EL (cell line): ENCODE measurements at places on chromosomes 5 and 9.

- DNase-seq, result no peak
Observed at GRCh38 chr5:181224390-181225229, 1.5 kb downstream of the TRIM41 start.

DNA sequence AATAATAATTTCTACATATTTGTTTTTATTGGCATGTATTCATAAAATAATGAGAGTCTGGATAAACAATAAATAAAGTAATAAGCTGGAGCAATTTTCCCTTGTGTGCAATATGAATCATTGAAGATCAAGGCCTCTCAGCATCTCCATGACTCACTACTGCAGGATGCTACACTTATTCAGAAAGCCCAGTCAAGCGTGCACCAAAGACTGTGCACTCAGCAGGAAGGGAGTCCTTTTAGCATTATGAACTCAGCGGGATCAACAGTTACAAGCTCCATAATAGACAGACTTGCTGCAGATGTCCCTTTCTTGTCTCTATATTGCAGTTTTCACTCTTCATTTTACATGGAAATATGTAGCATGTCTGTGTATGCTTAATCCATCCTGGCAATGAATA lies 485.3 kb downstream of the CDH9 start:
- DNase-seq, result no peak

DNA sequence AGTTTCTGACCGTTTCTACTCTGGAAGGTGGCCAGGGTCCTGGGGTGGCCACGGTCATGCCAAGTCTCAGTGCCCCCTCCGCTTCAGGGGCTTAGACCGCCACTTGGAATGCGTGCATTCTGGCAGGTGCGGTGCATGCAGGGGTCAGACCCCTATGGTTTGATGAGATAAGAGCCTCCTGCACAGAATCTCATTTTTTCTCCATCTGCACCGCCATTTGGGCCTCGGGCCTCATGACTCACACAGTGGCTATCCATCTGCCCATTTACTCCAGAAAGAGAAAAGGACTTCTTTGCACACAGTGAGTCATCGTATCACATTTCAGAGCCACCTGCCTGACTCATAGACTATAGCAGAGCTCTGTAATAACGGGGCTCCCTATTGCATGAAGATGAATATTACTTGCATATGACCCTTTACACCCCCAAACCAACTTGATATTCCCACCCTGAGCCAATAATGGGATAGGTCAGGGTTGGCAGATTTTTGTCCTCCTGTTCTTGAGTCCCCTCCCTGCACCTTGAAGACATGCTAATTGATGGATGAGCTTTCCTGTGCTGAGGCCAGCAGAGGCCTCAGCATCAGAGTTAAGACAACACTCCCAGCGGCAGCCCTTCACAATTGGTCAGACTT lies 157.4 kb downstream of the NR3C1 start:
- DNase-seq, result peak; percentile 98

GRCh38 chr9:129703667-129704355 lies 38.4 kb downstream of the PRRX2 start:
- DNase-seq, result no peak

DNA sequence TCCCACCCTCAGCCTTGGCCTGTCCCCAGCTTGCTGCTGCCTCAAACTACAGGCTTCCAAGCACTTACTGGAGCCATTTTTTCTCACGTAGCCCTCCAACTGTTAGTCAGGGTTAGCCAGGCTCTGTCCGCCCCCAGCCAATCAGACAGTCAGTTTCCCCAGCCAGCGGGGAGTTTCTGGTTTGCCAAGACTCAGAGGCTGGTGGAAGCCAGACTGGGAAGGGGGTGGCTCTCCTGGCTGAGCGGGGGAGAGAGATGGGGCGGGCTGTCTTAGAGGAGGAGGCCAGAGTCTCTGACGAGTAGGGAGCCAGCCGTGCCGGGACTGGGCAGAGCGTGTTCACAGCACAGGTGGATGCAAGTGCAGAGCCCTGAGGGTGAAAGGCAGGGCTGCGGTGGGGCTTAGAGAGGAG lies 15.3 kb downstream of the PROP1 start:
- DNase-seq, result no peak

GRCh38 chr9:26524267-26524666 lies 368.3 kb downstream of the CAAP1 start:
- DNase-seq, result no peak

GRCh38 chr5:158499892-158500418 lies 599.8 kb downstream of the EBF1 start:
- DNase-seq, result no peak

- no peak for DNase-seq
Observed at GRCh38 chr5:61534481-61535267, 202.6 kb downstream of the ZSWIM6 start.

- DNase-seq, result no peak
Observed at GRCh38 chr5:34991486-34992238, 56.1 kb downstream of the AGXT2 start.

DNA sequence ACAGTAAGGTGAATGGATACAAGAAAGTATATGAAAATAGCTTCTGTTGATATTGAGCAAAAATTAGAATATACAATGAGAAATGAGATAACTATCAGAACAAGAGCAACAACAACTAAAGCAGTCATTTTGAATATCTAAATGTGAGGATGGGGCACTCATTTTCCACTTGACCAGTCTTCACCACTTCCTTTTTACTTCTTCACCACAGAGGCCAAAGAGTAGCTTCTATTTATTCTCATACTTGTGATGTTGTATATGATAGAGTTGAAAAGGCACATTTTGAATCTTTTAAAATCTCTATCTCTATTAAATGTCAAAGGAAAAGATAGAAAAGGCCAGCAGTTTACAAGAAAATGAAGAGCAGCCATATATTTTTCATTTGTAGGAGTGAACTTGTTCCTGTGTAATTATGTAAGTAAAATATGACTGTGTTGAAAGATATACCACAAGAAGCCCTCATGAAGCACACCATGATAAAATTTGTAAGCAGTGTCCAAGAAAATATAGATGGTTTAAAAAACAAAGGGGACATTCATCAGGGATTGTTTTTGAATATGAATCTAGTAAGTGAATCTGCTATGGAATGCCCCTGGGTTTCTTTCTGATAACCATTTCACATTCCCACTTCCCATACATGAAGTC lies 39.2 kb downstream of the ADAMTS19 start:
- DNase-seq, result no peak

GRCh38 chr5:107476783-107477182 lies 194.0 kb downstream of the EFNA5 start:
- DNase-seq, result no peak

DNA sequence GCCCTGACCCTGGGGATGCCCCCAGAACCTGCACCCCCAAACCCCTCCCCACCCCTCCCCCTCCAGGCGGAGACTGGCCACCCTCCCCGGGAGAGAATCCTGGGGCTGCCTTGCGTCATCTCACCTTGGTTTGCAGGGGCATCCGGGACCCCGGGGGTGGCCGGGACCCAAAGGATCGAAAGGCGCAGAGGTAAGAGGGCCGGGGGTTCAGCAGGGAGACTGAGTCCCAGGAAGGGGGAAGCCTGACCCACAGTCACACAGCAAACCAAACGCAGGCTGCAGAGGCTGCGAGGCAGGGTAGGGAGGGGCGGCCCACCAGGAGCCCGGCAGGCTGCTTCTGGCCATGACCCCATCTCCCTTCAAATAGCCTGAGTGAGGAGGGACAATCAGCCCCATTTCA lies 33.8 kb upstream of the ORM1 start:
- no peak for DNase-seq

DNA sequence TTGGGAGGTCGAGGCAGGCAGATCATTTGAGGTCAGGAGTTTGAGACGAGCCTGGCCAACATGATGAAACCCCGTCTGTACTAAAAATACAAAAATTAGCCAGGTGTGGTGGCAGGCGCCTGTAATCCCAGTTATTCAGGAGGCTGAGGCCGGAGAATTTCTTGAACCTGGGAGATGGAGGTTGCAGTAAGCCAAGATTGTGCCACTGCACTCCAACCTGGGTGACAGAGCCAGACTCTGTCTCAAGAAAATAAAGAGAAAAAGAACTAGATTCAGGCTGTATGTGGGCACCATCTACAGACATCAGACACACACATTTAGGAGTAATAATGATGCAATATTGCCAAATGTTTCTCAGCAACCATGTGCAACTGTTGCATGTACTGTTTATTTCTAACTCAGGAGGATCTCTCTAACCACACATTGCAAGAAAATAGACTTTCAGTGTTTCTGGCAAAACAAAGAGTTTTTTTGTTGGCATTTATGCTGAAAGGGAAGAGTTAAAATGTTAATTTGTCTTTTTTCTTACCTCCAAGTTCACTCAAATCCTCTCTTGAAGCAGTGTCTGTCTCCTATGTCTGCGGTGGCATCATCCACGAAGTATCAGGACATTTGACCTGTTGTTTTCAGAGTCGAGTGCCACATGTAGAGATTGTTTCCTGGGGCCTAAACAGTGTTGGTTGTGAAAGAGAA lies 5.1 kb upstream of the ORM1 start:
- DNase-seq, result no peak

- no peak for DNase-seq
Observed at GRCh38 chr9:89046832-89047231, 55.6 kb downstream of the S1PR3 start.

DNA sequence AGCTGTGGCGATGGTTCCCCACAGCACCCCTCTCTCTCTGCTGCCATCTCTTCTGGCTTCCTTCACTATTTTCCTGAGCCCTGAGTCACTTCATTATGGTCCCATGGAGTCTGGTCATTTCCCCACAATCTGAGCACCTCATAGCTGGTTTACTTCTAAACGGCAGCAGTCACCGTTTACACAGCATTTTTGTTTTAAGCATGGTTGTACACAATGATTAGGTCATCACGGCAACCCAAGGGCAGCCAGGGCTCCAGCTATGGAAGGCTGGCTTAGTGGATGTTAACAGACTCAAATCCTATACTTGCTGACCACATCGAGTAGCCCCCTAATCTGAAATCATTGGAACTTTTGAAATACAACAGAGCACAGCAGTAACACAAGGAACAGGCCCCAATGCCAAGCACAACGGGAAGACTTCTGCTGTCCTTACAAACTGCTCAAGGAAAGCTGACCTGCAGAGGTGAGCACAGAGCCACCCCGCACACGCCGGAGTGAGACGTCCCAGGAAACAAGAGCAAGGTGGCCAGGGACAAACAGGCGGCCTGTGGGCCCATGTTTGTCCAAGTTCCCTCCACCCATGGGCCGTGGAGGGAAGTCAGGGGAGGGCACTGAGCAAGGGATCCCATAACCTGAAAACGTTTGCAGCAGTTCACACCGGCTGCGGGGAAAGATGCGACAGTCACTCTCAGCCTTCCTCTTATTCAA lies 22.9 kb downstream of the CAMSAP1 start:
- peak; percentile 48 for DNase-seq

DNA sequence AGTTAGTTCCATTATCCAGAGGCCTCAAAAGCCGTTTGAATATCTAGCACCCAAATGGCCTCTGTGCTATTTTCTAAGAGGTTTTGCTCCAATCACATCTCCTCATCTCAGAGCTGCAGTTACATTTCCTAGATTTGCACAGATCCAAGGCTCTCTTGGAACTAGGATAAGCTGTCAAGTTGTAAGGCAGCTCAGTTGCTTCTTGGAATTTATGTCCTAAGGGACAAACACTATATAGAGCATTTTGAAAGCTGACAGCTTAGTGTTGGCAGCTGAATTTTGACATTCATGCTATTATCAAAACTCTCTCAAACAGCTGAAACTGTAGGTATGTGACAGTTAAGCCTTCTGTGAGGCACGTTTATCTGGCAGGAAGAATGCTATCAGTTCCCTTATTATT lies 97.0 kb downstream of the MACIR start:
- DNase-seq, result no peak

GRCh38 chr9:4297786-4298254 lies 2.0 kb downstream of the GLIS3 start:
- peak; percentile 84 for DNase-seq

DNA sequence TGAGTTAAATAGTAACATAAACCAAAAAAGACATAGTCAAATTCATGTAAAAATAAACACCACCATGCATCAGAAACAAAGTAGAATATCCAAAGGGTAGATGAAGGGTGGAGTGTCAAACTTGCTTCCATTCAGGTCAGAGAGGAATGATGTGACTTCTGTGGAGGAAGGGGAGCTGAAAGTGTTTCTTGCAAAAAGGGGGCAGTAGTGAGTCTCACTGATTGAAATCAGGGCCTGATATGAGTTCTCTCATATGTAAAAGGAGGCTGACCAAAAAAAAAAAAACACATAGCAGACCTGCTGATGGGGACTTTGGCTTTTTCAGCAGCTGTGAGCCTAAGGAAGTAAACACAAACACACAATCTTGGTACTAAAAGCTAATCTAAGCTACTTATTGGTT lies 38.8 kb upstream of the RGMB start:
- DNase-seq, result no peak

GRCh38 chr9:133417541-133418461 lies at the start of gene REXO4:
REXO4 (minus strand) TSS chr9:133418010; CDS start chr9:133417844, 166 bp downstream.
- DNase-seq, result peak; percentile 95

- peak; percentile 73 for DNase-seq
Observed at GRCh38 chr5:58462623-58463230, 2.8 kb upstream of the PLK2 start.

GRCh38 chr9:116323012-116323411 lies 169.4 kb downstream of the PAPPA start:
- DNase-seq, result no peak

- DNase-seq, result no peak
Observed at GRCh38 chr5:119840175-119840574, 210.8 kb downstream of the FAM170A start.

- DNase-seq, result no peak
Observed at GRCh38 chr9:113616621-113617496, 153.3 kb downstream of the RGS3 start.

- no peak for DNase-seq
Observed at GRCh38 chr5:167934551-167934971, 356.9 kb upstream of the WWC1 start.

DNA sequence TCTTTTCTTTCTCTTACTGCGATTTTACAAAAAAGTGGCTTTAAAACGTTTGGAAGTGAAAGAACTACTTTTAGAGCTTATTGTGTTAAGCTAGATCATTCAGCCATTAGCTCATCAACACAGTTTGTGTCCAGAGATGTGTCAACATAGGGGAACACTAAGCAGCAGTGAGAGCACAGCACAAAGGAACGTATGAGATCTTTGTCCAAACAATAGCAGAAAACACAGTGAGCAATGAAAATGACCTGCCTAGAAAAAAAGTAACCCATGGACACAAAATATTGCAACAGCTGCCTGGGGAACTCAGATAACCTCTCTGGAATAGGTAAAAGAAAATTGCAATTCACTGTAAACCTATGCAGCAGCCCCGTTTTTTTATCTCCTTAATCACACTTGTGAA lies 372.5 kb downstream of the ARHGEF28 start:
- DNase-seq, result no peak

- no peak for DNase-seq
Observed at GRCh38 chr5:181107699-181108098, 23.3 kb downstream of the OR2V1 start.

- DNase-seq, result peak; percentile 16
Observed at GRCh38 chr9:77375956-77376532, 198.7 kb downstream of the VPS13A start.

GRCh38 chr9:34592895-34593601 lies 3.5 kb upstream of the CNTFR start:
- DNase-seq, result no peak

- DNase-seq, result no peak
Observed at GRCh38 chr9:95587021-95587964, 70.5 kb upstream of the PTCH1 start.

- DNase-seq, result peak; percentile 87
Observed at GRCh38 chr9:131423171-131423581, 29.3 kb downstream of the PRRC2B start.
